ENCODE measurements at places on chromosomes 3 and 15. TPM values are rescaled to one million over a fixed set of nuclear protein-coding genes. Genes with fewer than 3 reads are reported as not detected.

SIDT1 gene
- total RNA-seq, result 61.6 TPM

PP2D1 gene
- total RNA-seq, result not detected

GRCh38 chr3:66033241-66034138 lies 5.2 kb downstream of the MAGI1 start:
- DNase-seq, result no peak

GRCh38 chr3:9352917-9353752 lies 9.7 kb upstream of the THUMPD3 start:
- DNase-seq, result peak; percentile 79

GRCh38 chr3:165459924-165460835 lies 264.0 kb upstream of the SLITRK3 start:
- DNase-seq, result no peak

- DNase-seq, result no peak
Observed at GRCh38 chr15:92891533-92892200, 8.5 kb upstream of the CHD2 start.

- no peak for DNase-seq
Observed at GRCh38 chr3:112124907-112125607, 8.0 kb downstream of the GCSAM start.

GRCh38 chr3:25576831-25577454 lies 87.8 kb downstream of the TOP2B start:
- DNase-seq, result no peak

DNA sequence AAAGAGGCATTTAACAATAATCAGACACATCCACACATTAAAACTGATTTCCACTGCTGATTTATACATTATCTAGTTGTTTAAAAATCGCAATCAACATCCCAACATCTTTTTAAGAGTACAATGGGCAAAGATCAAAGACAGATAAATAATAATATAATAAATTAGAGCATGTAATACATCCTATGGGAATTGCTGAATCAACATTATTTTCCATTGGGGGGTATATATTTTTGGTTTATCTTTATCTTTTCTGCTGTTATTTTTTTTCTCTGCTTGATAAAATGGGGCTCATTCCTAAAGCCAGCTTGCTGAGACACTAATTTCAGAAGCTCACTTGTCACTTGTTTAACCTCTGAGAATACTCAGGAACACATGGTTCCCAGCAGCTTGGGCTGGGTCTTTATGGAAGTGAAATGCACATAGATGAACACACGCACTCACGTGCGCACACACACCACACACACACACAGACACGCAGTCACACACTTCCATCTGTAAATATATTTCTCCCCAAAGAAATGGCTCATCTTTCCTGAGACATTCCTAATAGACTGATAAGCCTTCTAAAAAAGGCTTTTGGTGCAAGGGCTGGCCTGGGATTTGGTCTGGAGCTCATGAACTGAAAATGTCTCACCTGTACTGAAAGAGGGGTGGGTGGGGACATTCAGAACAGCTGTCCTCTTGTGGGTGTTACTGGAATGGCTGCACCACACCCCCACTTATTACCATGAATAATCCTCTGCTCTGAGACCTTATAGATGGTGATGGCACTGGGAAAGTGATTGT lies 3.5 kb upstream of the PPIB start:
- DNase-seq, result no peak

DNA sequence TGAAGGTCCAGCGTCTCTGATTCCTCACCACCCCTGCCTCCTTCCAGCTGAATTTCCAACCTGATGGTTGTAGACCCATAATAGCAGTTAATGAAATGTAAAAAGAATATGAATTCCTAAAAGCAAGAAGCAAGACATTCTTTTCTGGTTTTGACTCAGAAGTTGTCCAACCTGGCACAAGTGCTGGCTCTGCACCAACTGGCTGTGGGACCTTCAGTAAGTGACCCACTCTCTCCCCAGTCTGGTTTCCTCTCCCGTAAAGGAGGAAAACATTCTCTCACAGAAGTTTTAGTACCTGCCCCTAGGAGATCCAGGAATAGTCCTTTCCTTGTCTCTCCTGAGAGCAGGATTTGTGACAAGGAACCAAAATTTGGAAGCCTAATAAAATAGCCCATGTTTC lies 236.9 kb upstream of the TRIM42 start:
- DNase-seq, result no peak

DNA sequence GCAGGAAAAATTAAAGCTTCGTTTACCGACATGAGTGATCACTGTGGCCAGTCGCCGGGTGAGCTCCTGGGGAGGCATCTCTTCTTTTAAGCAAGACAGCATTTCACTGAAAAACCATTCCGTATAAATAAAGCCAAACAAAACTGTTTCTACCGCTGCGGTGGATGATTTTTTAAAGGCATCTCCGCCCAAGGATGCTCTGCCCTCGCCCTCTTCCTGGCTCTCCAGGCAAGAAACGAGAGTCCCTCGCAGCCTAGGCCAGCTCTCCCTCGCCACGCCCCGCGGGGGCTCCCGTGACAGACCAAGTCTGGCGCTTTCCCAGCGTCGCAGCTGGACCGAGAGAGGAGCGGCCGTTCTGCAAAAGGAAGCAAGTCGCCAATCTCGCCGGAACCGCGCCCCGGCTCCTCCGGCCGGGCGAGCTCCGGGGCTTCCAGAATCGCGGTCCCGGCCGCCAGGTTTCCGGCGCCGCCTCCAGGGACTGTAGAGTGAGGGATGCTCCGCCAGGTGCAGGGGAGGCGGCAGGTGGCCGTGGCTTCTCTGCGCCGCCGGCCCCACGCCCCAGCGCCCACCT lies 458 bp downstream of the MCF2L2 start:
- peak; percentile 70 for DNase-seq

GRCh38 chr15:84741121-84741520 lies 7.3 kb upstream of the ZNF592 start:
- no peak for DNase-seq

- DNase-seq, result no peak
Observed at GRCh38 chr3:37625051-37625450, 236.6 kb upstream of the CTDSPL start.

- peak; percentile 81 for DNase-seq
Observed at GRCh38 chr3:101827211-101828174, 21.8 kb upstream of the NFKBIZ start.

- DNase-seq, result no peak
Observed at GRCh38 chr3:134544316-134544715, 58.5 kb downstream of the CEP63 start.

GRCh38 chr3:140013220-140013619 lies 78.2 kb downstream of the CLSTN2 start:
- DNase-seq, result no peak
